ENCODE measurements at places on chromosomes 5 and 9. TPM values are rescaled to one million over a fixed set of nuclear protein-coding genes. Genes with fewer than 3 reads are reported as not detected.

Gene CBY3
- not detected for total RNA-seq

Gene TRIM23
- 7.2 TPM for total RNA-seq

Gene NMRK1
- total RNA-seq, result 4.6 TPM

Gene IFNA21
- not detected for total RNA-seq

Gene LCN15
- total RNA-seq, result not detected

Gene FOXD4L3
- not detected for total RNA-seq

Gene PDGFRB
- 0.09 TPM for total RNA-seq

Gene FABP6
- 0.81 TPM for total RNA-seq

Gene PKD2L2
- total RNA-seq, result not detected

Gene STING1
- 1.1 TPM for total RNA-seq

Gene SPINK6
- total RNA-seq, result 0.49 TPM

Gene ENHO
- total RNA-seq, result 2.0 TPM

Gene FRMD3
- total RNA-seq, result 6.2 TPM

Gene TNC
- total RNA-seq, result 0.59 TPM

Gene LURAP1L
- 31.0 TPM for total RNA-seq

Gene LHX6
- total RNA-seq, result 1.1 TPM

Gene CDKN2A
- not detected for total RNA-seq

Gene HOMER1
- 4.0 TPM for total RNA-seq

Gene NOL6
- total RNA-seq, result 69.2 TPM

Gene PCDHGA8
- 0.07 TPM for total RNA-seq

Gene PDE6A
- 0.25 TPM for total RNA-seq

Gene GOLGA1
- total RNA-seq, result 10.4 TPM

Gene SMIM33
- total RNA-seq, result not detected

Gene SPIN1
- total RNA-seq, result 37.8 TPM

Gene TAF11L11
- 0.21 TPM for total RNA-seq

Gene ADAMTS13
- 0.51 TPM for total RNA-seq

Gene CLK4
- 7.1 TPM for total RNA-seq

Gene ADGRV1
- 0.83 TPM for total RNA-seq

Gene SYNPO
- total RNA-seq, result 29.9 TPM

Gene RAB3C
- not detected for total RNA-seq

Gene TEX48
- total RNA-seq, result not detected

Measured in A549 treated with GW870086 at 1 μM for 4 hours (cell line).